ENCODE measurements at places on chromosomes 7 and 10.

GRCh38 chr10:114806562-114807391 is 14.8 kb upstream of the FHIP2A start:
- DNase-seq: no peak

GRCh38 chr7:128247640-128248194 is 6.6 kb downstream of the LEP start:
- no peak for DNase-seq

DNA sequence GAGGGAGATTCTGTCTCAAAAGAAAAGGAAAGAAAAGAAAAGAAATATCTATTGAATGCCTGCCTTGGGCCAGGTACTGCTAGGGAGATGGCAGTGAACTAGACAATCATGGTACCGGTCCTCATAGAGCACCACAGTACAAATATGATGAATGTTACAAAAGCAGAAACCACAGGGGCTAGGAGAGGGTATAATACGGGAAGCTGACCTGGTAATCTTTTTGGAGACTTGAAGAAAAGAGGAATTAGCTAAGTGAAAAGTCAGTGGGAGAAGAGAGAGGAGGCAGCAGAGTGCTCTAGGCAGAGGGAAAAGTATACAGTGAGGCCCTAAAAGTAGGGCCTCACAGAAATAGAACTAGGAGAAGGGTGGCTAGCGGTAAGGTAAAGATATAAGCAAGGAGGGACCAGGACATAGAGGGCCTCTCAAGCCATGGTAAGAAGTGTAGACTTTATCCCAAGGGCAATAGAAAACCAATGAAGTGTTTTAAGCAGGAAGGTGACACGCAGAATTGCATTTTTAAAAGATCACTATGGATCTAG is 42.8 kb upstream of the WNT8B start:
- no peak for DNase-seq

DNA sequence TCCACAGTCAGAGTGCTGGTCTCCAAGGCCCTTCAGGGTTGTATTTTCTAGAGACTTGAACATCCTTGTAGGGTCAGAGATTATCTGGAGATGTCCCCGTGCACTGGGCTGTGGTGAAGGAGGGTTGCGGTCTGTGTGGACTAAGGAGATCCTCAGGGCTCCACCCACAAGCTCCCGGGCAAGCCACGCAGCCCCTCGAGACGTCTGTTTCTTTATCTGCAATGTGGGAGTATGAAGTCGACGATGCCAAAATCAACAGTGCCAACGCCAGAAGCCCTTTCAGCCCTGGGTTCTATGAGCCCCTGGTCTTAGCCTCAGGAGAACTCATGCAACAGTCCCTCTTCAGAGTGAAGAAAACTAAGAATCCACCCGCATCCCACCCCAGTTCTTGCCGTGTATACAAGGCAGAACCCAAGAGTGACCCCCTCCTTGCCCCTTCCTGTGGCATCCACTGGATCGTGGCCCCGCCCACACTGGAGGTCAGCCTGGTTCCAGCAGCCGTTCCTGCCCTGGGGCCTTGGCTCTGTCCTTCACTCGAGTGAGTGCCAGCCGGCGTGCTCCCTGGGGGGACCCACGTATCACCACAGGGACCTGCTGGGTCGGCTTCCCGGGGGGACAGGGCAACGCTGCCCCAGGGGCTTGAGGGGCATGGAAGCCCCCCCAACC is 6.0 kb upstream of the SHH start:
- no peak for DNase-seq

DNA sequence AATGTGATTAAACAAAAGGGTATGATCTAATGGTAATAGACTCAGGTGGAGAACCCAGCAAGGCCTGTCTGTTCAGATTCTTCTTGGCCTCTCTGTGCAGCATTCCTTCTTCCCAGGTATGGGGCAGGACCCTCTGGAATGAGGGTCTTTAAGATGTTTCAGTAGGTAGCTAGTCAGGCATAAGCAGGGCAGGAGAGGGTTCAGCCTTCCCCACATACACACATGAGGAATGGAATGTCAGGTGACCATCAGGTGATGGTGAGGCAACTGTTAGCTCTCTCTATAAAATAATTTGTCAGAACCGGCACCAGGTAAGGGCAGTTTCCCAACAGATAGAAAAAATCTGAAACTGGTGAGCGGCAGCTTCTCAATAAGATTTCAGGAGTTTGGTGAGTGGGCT is 222.3 kb upstream of the PHYHIPL start:
- DNase-seq: no peak

DNA sequence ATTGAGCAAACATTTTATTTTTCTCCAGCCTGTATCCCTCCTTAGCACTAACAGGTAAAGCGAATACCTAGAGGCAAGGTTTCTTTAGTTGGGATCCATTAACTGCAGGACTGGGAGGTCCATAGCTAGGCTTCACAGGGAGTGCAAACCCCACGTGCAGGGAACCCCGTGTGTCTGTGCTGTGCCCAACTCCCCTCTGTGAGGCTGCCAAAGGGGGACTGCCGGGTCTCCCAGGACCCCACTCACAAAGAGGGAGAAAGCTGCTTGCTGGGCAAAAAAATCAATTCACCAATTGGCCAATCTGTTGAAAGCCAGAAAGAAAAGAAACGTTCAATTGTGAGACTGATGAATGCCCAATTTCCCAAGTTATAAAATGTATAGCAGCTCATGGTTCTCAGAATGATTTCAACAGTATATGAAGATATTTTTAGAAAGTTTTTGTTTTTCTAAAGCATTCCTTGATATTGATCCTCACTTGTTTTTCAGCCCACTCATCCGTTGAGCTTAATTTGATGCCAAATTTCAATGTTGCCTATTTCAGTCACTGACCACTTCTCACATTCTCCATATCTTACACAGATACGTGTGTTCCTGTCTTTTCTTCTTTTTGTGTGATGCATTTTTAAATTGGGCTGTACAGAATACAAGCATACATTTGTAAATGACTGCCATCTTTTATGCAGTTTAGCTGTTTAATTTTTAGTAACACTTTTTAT is 202.7 kb upstream of the PRSS58 start:
- no peak for DNase-seq

GRCh38 chr10:132155723-132156381 is 30.9 kb upstream of the DPYSL4 start:
- no peak for DNase-seq

- DNase-seq: no peak
Observed at GRCh38 chr10:14171336-14171735, 159.4 kb downstream of the FRMD4A start.

DNA sequence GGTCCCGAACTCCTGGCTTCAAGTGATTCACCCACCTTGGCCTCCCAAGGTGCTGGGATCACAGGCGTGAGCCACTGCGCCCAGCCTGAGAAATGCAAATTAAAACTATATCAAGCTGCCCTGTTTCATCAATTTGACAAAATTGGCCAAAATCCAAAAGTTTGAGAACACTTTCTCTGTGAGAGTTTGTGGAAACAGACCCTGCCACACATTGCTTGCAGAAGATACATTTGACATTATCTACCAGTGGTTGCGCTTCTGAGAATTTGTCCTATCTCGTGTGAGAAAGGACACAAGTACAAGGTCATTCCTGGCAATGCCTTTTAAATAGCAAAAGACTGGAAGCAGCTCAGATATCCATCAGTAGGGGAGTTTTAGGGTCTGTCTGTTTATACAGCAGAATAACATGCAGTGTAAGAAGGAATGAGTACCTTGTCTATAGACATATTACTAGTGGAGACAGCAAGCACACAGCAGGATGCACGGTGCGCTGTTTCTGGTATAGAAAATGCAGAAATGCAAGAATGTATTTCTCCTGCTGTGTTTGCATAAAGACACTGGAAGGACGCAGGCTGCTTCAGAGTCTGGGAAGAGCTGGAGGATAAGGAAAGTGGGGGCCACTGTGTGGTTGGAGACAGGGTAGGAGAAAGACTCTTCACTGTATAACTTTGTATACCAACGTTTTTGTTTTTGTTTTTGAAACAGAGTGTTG is 4.3 kb downstream of the LHPP start:
- DNase-seq: no peak

- DNase-seq: no peak
Observed at GRCh38 chr7:155213955-155214740, 83.5 kb upstream of the INSIG1 start.

DNA sequence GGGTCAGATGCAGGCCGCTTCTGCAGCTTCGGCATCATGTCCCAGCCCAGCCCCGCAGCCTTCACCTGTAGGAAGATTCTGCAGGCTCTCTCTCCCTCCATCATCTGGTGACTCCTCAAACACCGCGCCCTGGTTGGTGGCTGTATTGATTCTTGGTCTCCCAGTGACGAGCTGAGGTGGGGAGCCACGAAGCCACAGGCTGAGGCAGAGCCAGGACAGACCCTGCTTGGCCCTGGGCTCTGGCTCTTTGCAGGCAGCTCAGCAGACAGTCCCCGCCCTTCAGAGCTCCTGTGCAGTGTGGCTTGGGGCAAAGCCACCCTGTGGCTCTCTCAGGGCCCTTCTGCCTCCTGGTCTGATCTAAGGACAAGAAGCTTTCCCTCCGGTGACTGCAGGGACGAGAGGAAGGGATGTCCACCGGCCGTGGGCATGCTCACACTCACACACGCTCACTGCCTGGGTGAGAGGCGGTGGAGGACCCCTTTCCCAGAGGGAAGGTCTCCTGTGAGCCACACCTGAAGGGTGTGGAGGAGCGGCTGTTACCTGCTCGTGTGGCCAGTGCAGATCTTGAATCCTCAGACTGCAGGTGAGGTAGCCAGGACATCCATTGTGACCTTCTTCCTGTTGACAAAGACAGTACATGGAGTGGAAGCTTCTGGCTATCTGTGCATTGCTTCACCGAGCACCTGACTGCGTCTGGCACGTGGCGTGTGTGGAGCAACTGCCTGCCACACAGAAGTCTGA is 79.6 kb downstream of the INPP5A start:
- DNase-seq: no peak

GRCh38 chr10:11724938-11725776 is 17.0 kb upstream of the ECHDC3 start:
- no peak for DNase-seq

- no peak for DNase-seq
Observed at GRCh38 chr7:131057015-131057793, 270.5 kb upstream of the MKLN1 start.

DNA sequence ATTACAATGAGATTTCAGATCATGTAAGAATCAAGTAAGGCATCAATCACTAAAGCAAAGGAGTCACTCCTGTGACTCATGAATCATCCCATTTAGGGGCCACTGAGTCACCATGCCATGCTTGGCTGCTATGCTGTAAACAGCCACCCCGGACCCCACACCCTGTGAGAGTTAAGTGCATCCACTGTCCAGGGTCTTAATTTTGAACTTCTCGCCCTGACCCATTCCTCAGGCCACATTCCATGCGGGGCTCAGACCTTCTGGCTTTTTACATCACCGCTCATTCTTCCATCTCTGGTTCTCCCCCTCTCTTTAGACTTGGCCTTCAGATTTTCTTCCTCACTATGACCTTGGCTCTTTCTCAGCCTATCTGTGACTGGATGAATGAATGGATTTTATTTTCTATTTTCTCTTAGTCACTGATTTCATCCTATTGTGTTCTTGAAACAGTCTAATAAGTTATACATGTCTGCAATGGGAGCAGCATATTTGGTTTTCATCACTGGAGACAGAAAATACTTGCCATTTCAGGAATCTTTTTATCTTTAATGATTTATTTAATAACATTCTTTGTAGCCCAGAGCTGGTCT is 239.6 kb downstream of the SKIDA1 start:
- DNase-seq: no peak

DNA sequence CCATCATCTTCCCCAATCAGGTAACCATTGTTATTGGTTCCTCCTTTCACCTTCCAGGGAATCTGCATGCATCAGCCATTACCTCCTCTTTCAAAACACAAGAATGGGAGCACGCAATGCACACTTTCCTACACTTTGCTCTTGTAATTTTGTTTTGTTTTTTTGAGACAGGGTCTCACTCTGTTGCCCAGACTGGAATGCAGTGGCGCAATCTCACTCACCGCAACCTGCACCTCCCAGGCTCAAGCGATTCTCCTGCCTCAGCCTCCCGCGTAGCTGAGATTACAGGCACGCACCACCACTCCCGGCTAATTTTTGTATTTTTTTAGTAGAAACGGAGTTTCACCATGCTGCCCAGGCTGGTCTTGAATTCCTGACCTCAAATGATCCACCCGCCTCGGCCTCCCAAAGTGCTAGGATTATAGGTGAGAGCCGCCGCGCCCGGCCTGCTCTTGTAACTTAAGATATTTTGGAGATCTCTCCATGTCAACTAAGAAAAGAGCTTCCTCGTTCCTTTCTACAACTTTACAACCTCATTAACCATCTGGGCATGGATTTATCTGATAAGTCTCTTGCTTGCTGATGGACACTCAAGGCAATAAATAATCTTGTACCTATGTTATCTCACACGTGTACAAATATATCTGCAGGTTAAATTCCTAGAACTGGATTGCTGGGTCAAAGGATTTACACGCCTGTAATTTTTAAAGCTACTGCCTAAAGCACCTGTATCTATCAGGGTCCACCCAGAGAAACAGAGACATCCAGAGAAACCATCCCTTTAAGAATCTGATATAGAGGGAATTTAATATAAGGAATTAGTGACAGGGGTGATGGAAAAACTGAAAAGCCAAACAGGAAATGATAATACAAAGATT is 4.2 kb downstream of the CYTH3 start:
- no peak for DNase-seq

GRCh38 chr10:92849576-92850090 is 1.3 kb downstream of the EXOC6 start:
- no peak for DNase-seq

- no peak for DNase-seq
Observed at GRCh38 chr10:111278266-111278665, 201.4 kb downstream of the ADRA2A start.

Measured in occipital lobe (tissue), 3 donors.